ENCODE measurements at places on chromosomes 12 and 14. TPM values are rescaled to one million over a fixed set of nuclear protein-coding genes. Genes with fewer than 3 reads are reported as not detected.

DNA sequence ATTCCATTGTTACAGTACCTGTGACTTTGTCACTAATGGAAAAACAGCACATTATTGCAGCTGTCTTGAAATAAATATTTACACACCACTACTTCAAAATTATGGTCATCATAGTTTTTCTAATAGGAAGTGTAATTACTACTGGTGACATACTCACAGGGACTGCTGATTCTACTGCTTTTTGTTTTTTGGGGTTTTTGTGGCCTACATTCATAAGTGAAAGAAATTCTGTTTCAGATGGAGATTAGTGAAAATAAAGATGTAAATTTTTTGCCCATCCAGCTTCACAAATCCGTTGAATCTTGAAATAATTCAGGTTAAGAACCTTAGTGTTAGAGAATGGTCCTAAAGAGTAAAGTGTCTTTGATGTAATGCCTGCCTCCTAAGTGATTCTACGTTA lies 17.5 kb downstream of the KNTC1 start:
- DNase-seq = no peak

- DNase-seq = no peak
Observed at GRCh38 chr14:25042362-25043299, 7.3 kb downstream of the STXBP6 start.

Gene PLEKHH1
- total RNA-seq = 1.1 TPM

- DNase-seq = no peak
Observed at GRCh38 chr12:32874078-32874477, 22.5 kb downstream of the PKP2 start.

Gene NKX2-1
- total RNA-seq = not detected

DNA sequence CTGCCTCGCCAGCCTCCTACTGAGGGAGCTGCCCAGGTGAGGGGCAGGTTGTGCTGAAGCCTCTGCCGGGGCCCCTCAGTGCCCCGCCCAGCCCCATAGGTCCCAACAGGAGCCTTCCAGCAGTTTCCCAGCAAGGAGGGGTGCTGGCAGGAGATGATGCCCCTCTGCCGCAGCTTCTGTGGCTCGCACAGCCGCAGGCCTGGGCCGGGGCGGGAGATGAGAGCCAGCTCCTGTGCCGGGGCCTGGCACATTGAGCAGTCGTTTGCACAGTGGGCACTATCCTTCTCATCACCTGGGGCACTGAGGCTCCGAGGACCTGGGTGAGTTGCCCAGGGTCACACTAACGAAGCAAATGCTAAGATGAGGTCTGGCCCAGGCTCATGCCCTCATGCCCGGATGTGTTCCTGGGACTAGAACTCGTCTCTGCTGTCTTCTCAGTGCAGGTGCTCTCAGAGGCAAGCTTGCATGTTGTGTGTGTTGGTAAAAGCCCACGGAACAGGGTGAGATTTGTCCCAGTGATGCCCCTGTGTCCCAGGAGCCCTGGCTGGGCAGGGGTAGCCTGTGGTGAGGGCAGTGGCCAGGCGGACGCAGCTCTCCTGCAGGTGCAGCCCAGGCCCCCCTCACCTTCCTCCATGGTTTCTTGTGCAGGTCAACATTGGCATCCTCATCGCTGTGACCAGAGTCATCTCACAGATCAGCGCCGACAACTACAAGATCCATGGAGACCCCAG lies 177.5 kb downstream of the ADGRD1 start:
- no peak for DNase-seq

Gene MYH6
- total RNA-seq = 0.60 TPM

Gene INF2
- total RNA-seq = 82.7 TPM

GRCh38 chr12:114656906-114657596 lies 26.9 kb downstream of the TBX3 start:
- DNase-seq = no peak

DNA sequence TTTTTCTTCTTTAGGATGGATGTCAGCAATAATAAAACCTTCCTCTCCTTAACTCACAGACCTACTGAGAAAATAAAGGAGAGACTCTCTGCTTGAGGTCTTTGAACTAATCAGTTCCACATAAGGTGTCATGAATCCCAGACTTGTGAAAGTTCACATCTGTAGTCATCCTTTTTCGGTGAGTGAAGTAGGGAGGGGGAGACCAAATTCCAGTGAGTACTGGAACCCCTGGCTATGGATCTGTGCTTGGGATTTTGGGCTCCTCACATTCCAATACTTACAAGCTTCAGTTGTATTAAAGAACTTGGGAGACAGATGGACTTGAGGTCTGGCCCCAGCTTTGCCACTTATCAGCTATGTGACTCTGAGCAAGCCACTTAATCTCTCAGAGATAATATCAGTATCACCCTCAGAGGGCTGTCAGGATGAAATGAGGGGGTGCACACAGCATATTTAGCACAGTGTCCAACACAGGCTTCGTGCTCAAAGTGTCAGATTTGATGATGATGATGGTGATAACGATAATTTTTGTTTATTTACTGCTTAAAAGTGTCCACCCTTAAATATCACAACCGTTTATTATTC lies 34.8 kb upstream of the APPL2 start:
- no peak for DNase-seq

GRCh38 chr12:121062391-121063045 lies 23.5 kb upstream of the OASL start:
- no peak for DNase-seq

Gene TAS2R7
- not detected for total RNA-seq

Gene ZCRB1
- total RNA-seq = 99.4 TPM

Gene NCKAP5L
- 5.5 TPM for total RNA-seq

Gene NGDN
- 54.2 TPM for total RNA-seq

DNA sequence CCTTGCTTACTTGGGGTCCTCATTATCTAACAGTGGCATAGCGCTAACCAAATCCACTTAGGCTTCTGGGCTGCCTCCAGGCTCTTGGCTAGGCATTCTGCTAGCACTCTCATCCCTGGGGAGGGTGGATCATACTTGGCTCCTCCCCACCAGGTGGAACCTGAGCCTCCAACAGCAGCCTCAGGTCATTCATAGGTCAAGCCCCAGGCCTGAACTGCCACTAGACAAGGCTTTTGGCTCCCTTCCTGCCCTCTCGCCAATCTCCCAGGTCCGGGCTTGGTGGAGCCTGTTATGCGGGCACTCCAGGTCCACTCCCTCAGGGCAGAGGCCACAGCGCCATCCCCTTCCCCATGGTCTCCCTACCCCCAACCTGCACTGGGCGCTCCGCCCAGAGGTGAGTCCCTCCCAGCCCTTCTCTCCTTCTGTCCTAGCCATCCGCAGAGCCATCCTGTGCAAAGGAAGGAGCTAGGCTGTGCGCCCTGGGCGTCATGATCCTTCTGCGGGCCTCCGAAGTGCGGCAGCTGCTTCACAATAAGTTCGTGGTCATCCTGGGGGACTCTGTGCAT lies 154.9 kb upstream of the AMIGO2 start:
- DNase-seq = no peak

DNA sequence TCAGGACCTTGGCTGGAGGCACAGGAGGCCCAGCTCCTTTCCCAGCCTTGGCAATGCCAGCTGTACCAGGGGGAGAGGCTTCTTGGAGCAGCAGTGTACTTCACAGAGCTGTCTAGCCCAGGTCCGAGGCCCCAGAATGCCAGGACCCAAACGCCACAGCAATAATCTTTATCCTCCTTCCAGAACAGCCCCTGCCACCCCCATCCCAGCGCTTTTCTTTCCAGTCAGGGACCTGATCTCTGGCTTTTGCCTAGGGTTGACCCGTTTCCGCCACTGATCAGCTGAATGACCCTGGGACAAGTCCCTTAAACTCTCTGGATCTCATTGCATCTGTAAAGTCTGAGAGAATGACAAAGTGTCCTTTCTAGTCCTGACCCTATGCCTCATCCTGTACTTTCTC lies 5.1 kb downstream of the LAG3 start:
- DNase-seq = no peak

DNA sequence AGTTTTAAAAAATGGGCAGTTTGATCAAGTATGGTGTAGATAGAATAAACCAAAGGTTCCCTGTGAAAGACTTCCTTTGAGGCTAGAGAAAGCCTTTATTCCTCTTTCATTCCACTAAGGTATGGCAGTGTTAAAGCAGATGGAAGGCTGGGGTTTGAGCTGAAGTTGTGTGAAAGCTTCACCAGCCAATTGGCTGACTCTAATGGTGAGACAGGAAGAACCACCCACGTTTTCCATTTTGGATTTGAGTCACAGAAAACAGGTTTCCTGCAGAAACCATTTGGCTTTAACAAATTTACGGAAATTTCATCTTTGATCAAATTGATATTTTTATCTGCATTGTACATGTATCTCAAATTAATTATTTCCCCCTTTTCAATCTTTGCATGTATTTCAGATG lies 455.0 kb downstream of the PCNX1 start:
- DNase-seq = no peak

- no peak for DNase-seq
Observed at GRCh38 chr14:48390346-48390745, 714.9 kb upstream of the MDGA2 start.

- DNase-seq = no peak
Observed at GRCh38 chr12:104740668-104741067, 217.4 kb downstream of the SLC41A2 start.

Gene GALNT16
- total RNA-seq = 0.12 TPM

Gene MYL2
- total RNA-seq = not detected

Gene COQ6
- 29.4 TPM for total RNA-seq

DNA sequence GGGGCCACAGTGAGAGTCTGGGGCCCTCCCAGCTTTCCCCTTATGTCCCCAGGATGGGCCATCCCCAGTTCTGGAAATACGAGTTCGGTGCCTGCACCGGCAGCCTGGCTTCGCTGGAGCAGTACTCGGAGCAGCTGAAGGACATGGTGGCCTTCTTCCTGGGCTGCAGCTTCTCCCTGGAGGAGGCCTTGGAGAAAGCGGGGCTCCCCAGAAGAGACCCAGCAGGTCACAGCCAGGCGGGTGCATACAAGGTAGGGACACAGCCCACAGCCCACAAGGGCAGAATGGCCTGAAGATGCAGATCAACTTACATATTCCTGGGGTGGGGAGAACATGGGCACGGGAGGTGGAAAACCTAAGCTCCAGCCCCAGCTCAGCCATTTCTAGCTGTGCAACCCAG lies 56.1 kb downstream of the DGLUCY start:
- DNase-seq = no peak

DNA sequence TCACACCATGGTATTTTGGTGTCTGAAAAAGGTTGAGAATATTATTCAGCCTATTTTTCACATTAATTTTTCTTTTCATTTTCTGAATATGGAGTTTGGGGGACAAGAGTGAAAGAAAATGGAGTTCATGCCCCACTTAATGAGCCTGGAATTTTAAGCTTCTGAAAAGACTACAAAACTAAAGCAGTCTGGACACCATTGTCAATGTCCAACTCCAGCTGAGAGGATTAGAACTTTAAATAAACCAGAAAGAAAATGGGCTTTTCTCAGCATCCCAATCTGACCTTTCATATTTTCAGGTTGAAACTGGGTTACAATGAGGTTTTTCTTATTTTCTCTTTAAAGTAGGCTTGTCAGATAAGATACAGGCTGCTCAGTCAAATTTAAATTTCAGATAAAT lies 207.7 kb downstream of the SLC6A15 start:
- DNase-seq = no peak

DNA sequence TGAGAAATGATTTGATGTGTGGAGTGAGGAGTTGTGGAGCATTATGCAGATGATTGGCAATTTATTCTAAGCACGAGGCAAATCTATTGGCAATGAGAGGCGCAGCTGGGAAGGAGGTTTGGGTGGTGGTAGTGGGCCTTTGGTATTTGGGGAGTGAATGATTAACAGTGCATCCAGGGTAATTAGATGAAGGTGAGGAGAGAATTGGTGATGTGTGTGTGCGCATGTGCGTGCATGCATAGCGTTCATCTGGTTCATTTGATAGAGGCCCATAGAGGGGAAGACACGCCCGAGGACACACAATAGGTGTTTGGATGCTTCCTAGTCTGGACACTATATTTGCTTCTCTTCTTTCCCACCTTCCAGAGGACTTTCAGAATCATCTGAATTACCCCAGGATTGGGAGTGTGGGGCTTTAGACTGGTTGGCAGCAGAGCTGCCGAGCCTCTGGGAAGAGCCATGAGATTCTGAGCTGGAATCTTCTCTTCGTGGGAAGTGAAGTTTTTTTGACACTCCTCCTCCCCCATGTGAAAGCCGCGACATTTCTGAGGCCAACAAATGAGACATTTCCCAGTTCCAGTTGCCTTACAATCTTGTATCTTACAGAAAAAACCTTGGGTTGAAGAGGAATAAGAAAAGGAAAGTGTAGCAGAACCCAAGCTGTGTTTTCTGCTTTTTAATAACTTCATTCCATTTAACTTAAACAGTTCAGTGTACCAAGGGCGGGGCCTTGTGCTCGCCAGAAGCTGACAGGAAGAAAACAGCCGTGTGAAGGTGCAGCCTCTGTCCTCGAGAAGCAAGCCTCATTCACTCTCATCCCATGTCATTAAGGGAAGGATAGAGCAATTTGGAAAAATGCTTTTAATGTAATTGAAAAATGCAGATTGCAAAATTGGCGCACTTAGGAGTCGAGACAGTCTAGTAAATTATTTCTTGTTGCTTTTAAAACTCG lies 65.2 kb downstream of the SLC25A47 start:
- DNase-seq = no peak

Gene LTBP2
- 0.49 TPM for total RNA-seq

DNA sequence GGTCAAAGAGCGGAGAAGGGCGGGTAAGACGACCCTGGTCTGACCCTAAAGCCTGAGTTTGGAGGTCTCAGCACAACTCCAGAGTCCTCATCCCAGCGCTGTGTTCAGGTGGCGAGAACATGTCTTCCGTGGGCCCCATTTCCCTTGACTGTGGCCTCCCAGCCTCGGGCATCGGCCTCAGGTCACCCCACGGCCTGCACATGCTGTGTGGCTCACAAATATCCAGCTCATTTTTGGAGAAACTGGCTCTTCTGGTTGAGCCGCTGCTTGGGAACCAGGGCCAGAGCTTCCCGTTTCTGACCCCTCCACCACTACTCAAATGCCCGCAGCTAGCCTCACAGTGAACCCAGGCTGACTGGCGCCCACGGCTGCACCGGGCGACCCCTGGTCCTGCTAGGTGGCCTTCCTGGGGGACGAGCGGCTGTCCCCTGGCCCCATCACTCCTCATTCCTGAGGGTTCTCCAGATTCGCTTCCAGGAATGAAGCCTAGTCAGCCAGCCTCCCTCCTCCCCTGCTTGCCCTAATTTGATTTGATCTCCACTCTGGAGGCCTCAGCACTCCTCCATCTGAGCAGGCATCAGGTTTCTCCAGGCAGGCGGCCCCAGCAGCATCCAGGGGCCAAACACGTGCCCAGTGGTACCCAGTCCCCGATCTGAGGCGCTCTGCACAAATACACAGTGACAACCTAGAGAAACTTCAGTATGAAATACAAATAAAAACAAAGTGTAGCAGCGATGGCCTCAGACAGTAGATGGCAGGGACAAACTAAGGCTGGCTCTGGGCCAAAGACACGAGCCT lies 4.7 kb downstream of the P2RX2 start:
- DNase-seq = no peak

DNA sequence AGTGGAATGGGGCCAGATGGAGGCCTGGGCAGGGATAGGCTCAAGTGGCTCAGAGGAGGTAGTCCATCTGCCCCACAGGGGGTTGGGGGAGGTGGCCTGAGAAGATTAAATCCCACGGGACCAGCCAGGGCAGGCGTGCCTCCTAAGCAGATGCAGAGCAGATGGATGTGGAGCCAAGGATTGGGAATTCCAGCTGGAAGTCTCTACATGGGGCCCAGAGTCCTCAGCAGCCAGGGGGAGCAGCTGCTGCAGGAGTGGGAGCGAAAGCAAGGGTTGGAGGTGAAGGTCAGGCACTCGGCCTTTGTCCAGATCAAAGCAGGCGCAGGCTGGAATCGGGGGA lies 42.4 kb upstream of the VRK1 start:
- no peak for DNase-seq

Gene NGB
- total RNA-seq = not detected

Gene CSRNP2
- total RNA-seq = 12.0 TPM

All from activated naive CD4-positive, alpha-beta T cell treated with anti-CD3 and anti-CD28 coated beads, Interleukin-2, amount 50 U/mL, for 72 hours (primary cell).